ENCODE measurements at places on chromosomes 7 and 10.

- H3K36me3 ChIP-seq = no peaks in the 10 kb centered on the region
- H3K27me3 ChIP-seq = no peaks in the 10 kb centered on the region
- H3K4me1 ChIP-seq = no peaks in the 10 kb centered on the region
- no peak overlapping the region for H3K4me3 ChIP-seq
Observed at GRCh38 chr10:112615269-112615668, 168.3 kb downstream of the VTI1A start.

DNA sequence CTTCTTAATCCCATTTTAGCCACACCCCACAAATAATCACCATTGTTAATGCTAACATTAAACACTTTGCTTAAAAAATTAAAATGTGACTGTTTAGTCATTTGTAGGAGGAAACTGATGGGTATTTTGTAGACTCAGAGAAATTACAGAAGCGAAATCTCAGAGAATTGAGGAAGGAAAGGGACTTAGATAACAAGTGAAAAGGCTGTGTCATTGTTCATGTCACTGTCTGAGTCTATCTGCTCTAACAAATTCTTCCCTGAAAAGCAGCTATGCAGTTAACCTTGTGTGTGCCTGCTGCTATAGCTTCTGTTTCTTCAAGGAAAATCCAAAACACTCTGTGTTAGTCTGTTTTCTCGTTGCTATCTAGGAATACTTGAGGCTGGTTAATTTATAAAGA is 40.9 kb upstream of the PLXDC2 start:
- H3K27ac ChIP-seq = no peak overlapping the region
- peak; percentile 39 for DNase-seq
- H3K4me3 ChIP-seq = no peak overlapping the region
- H3K4me1 ChIP-seq = no peaks in the 10 kb centered on the region

- DNase-seq = no peak
- H3K36me3 ChIP-seq = peaks cover 80% of the 10 kb centered on the region
- H3K27me3 ChIP-seq = no peaks in the 10 kb centered on the region
- H3K27ac ChIP-seq = no peak overlapping the region
Observed at GRCh38 chr7:158923928-158924511, 67.7 kb downstream of the DYNC2I1 start.

DNA sequence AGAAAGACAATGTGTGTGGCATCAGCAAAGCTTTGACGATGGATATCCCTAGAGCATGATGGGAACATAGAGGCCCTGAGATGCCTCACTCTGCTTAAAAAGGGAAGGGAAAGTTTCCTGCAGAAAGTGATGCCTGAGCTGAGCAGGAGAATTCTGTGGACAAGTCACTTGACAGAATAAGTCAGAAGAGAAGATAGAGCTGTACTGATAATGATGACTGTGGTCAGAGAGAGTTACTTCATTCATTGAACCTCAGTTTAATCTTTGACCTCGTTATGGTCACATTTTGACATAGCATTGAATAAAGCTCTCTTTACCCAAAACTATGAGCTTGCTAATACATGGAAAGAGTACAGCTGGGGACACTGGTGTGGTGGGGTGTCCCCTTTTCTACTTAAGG is 7.6 kb downstream of the CUBN start:
- H3K4me1 ChIP-seq = no peaks in the 10 kb centered on the region
- H3K36me3 ChIP-seq = no peaks in the 10 kb centered on the region
- no peak for DNase-seq
- no peak overlapping the region for H3K4me3 ChIP-seq
- no peaks in the 10 kb centered on the region for H3K27me3 ChIP-seq

DNA sequence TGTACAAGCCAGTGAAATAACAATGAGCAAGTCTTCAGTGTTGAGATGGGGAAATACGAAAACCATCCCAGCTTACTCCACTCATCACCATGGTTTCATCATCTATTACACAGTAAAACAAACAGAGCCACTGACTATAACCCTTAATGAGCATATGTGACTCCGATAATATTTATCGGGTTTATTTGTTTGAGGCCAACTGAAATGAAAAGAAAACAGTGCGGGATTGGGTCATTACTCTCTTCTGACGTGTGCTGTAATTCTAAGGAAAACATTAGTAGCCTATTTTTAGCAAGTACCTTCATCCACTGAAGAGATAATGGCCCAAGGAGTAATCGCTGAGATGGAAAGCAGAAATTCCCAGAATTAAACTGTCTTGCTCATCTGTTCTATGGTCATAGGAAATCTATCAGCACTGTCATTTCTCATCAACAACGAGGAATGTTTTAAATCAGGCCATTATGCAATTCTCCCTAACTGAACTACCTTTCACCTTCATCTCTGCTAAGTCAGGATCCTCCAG is 716.5 kb downstream of the INHBA start:
- H3K4me1 ChIP-seq = no peaks in the 10 kb centered on the region
- no peaks in the 10 kb centered on the region for H3K36me3 ChIP-seq
- DNase-seq = no peak
- H3K4me3 ChIP-seq = no peak overlapping the region

GRCh38 chr10:71717551-71717951 is 2.0 kb downstream of the C10orf105 start:
- H3K36me3 ChIP-seq = no peaks in the 10 kb centered on the region
- H3K27ac ChIP-seq = peak overlapping the region; percentile 69
- H3K27me3 ChIP-seq = no peaks in the 10 kb centered on the region

GRCh38 chr10:7687228-7687907 is 15.7 kb upstream of the ITIH2 start:
- no peak overlapping the region for H3K4me3 ChIP-seq
- H3K27ac ChIP-seq = no peak overlapping the region
- no peaks in the 10 kb centered on the region for H3K27me3 ChIP-seq
- no peaks in the 10 kb centered on the region for H3K36me3 ChIP-seq
- peak; percentile 95 for DNase-seq

DNA sequence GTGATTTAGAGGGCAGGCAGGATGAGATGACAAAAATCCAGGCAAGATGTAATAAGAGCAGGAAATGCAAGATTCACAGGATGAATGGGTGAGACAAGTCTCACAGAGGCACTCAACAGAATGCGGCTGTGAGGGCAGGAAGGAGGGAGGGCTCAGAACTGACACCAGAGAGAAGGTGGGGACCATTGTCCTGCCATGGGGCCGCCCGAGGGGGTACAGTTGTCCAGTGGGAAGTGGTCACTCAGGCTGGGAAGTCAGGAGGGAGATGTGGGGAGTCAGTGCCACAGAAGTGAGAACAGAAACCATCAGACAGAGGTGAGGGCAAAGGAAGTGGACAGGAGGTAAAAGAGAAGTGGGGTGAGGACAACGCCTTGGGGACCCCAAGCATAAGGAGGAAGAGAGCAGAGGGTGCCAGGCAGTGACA is 8.9 kb downstream of the HIP1 start:
- H3K27ac ChIP-seq = no peak overlapping the region
- H3K4me3 ChIP-seq = no peak overlapping the region
- H3K36me3 ChIP-seq = peaks cover 6% of the 10 kb centered on the region
- H3K27me3 ChIP-seq = no peaks in the 10 kb centered on the region

- no peak overlapping the region for H3K27ac ChIP-seq
- peaks cover 3% of the 10 kb centered on the region for H3K27me3 ChIP-seq
- peaks cover 7% of the 10 kb centered on the region for H3K4me1 ChIP-seq
- peak; percentile 5 for DNase-seq
- no peak overlapping the region for H3K4me3 ChIP-seq
Observed at GRCh38 chr10:73359492-73359891, 828 bp upstream of the CFAP70 start.

DNA sequence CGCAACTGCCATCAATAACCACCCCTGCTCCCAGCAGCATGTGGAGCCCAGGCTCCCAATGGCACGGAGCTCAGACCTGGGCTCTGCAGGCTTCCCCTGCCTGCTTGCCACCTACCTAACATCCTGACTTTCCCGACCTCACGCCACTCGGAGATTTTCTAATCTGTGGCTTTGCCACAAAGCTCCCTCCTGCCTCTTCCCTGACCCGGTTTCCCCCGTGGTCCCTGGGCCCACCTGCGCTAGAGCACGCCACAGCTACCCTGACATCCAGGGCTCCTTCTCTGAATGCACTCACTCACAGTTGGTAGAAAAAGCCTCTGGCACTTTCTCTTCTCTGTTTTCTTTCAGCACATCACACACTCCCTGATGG is 20.0 kb downstream of the PITRM1 start:
- no peaks in the 10 kb centered on the region for H3K27me3 ChIP-seq
- peaks cover 70% of the 10 kb centered on the region for H3K36me3 ChIP-seq
- H3K4me1 ChIP-seq = no peaks in the 10 kb centered on the region
- H3K27ac ChIP-seq = no peak overlapping the region
- DNase-seq = no peak

GRCh38 chr10:62390497-62391176 is 16.5 kb downstream of the ZNF365 start:
- no peak for DNase-seq
- H3K4me3 ChIP-seq = no peak overlapping the region
- no peak overlapping the region for H3K27ac ChIP-seq
- no peaks in the 10 kb centered on the region for H3K36me3 ChIP-seq
- H3K27me3 ChIP-seq = no peaks in the 10 kb centered on the region
- H3K4me1 ChIP-seq = no peaks in the 10 kb centered on the region

DNA sequence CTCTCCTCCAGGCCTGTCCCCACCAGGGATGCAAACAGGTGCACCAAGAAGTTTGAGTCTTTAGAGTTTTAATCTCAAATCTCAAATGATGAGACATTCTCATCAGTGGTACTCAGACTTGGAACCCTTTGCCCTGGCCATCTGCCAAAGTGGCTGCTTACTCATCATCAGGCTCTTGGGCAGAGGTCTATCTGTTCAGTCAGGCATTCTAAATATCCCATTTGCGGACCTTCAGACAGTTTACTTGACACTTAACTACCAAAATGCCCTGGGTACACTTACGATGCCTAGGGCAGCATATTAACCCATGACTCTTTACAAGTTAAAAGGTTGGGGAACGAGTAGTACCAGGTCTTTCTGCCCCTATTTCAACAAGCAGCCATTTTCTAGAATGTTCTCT is 61.2 kb upstream of the YAE1 start:
- no peaks in the 10 kb centered on the region for H3K36me3 ChIP-seq
- no peak overlapping the region for H3K4me3 ChIP-seq
- no peak for DNase-seq
- H3K27me3 ChIP-seq = no peaks in the 10 kb centered on the region

DNA sequence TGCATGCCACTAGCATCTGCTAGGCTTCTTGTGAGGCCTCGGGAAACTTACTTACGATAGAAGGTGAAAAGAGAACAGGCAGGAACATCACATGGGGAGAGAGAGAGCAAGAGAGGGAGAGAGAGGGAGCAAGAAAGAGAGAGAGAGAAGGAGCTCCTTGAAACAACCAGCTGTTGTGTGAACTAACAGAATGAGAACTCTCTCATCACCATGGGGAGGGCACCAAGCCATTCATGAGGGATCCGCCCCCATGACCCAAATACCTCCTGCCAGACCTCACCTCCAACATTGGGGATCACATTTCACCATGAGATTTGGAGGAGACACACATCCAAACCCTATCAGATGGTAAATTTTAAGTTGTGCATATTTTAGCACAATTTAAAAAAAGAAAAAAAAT is 1217.2 kb downstream of the TYW1 start:
- H3K36me3 ChIP-seq = no peaks in the 10 kb centered on the region
- no peak overlapping the region for H3K4me3 ChIP-seq
- no peaks in the 10 kb centered on the region for H3K27me3 ChIP-seq
- no peak overlapping the region for H3K27ac ChIP-seq

GRCh38 chr10:5860066-5860465 is 29.6 kb downstream of the ANKRD16 start:
- peak; percentile 53 for DNase-seq
- no peak overlapping the region for H3K4me3 ChIP-seq
- H3K4me1 ChIP-seq = no peaks in the 10 kb centered on the region
- H3K27ac ChIP-seq = no peak overlapping the region

- H3K27me3 ChIP-seq = no peaks in the 10 kb centered on the region
- H3K4me3 ChIP-seq = peak overlapping the region; percentile 89
- peaks cover 8% of the 10 kb centered on the region for H3K4me1 ChIP-seq
- H3K27ac ChIP-seq = peak overlapping the region; percentile 67
- peaks cover 41% of the 10 kb centered on the region for H3K36me3 ChIP-seq
Observed at GRCh38 chr10:133394801-133395221, 854 bp downstream of the MTG1 start.

- peak overlapping the region; percentile 90 for H3K27ac ChIP-seq
- H3K27me3 ChIP-seq = no peaks in the 10 kb centered on the region
- H3K36me3 ChIP-seq = no peaks in the 10 kb centered on the region
- peak; percentile 86 for DNase-seq
- peaks cover 26% of the 10 kb centered on the region for H3K4me1 ChIP-seq
- H3K4me3 ChIP-seq = no peak overlapping the region
Observed at GRCh38 chr7:47039904-47040303, 542.0 kb downstream of the TNS3 start.

GRCh38 chr10:69055241-69055640 is 32.7 kb upstream of the SRGN start:
- H3K4me1 ChIP-seq = peaks cover 22% of the 10 kb centered on the region
- DNase-seq = no peak
- H3K4me3 ChIP-seq = no peak overlapping the region
- peaks cover 2% of the 10 kb centered on the region for H3K27me3 ChIP-seq

- H3K36me3 ChIP-seq = no peaks in the 10 kb centered on the region
- no peak overlapping the region for H3K4me3 ChIP-seq
- H3K27ac ChIP-seq = no peak overlapping the region
- H3K27me3 ChIP-seq = no peaks in the 10 kb centered on the region
- peaks cover 2% of the 10 kb centered on the region for H3K4me1 ChIP-seq
- DNase-seq = no peak
Observed at GRCh38 chr10:61142987-61143386, 199.0 kb upstream of the RHOBTB1 start.

GRCh38 chr10:49328401-49329145 is 29.6 kb downstream of the C10orf71 start:
- H3K27ac ChIP-seq = no peak overlapping the region
- no peak overlapping the region for H3K4me3 ChIP-seq
- H3K27me3 ChIP-seq = no peaks in the 10 kb centered on the region

DNA sequence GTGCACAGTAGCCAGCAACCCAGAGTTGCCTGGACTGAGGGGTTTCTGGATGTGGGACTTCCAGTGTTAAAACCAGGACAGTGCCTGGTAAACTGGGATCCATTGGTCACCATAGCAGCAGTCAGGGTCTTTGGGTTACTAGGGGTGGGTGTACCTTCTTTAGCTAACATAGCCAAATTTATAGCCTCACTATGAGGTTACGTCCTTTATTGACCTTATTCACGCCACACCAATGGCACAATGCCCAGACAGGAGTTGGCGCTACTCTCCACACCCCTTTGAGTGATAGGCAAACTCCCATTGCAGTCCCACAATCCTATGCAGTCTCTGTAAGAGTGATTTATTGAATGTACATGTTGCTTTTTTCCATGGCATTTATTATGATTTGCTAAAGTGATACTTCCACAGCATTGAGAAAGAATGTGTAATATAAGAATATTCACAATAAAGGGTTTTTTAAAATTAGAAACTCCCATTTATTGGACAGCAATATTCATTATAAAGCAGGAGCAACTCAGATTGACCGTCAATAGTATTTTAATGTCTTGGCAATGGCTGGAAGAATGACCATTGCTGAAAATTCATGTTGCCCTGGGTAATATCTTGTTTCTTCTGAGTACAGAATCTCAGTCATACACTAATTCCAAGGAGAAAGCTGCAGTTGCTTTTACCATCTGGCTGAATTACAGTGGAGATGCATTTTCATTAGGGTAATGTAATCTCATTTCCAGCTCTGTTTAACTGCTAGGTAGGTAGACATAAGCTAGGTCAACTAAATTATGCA is 26.1 kb downstream of the IFIT5 start:
- H3K36me3 ChIP-seq = no peaks in the 10 kb centered on the region
- no peak overlapping the region for H3K4me3 ChIP-seq

Data from muscle of leg (tissue), 16 donors.